Stimulated activated CD8-positive, alpha-beta memory T cell treated with anti-CD3 and anti-CD28 coated beads, Interleukin-4, amount 100 ng/mL, for 4 hours (primary cell): ENCODE measurements at places on chromosomes 4 and X.

DNA sequence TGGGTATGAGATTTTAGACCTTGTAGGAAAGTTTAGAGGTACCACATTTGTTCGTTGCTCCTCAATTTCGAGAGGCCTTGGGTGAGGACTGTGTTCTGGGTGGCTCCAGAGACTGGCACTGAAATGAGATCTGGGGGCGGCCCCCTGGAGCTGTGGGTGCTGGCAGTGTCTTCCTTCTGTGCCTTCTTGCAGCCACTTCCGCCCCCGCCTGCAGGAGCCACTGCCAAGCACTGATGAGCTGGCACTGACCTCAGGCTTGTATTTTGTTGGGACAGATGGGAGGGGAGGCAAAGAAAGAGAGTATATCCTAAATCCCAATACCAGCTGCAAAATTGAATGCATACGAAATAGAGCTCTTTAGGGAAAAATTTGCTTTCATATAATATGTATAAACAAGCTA lies 64.5 kb upstream of the CLDN34 start:
- DNase-seq: no peak

GRCh38 chr4:38930204-38930603 lies 62.6 kb downstream of the FAM114A1 start:
- DNase-seq: no peak

GRCh38 chr4:144355811-144356757 lies 215.6 kb upstream of the GYPA start:
- DNase-seq: no peak

- DNase-seq: no peak
These were observed 550.9 kb upstream of the BOD1L1 start for GRCh38 chr4:14178421-14178820.

- no peak for DNase-seq
These were observed 233.2 kb downstream of the EPHA5 start for GRCh38 chr4:65437102-65437501.
